Stimulated activated CD4-positive, alpha-beta T cell treated with anti-CD3 and anti-CD28 coated beads, Interleukin-1b, Interleukin-23, amount 100 ng/mL, for 24 hours (primary cell): ENCODE measurements at places on chromosomes 2 and 18.

DNA sequence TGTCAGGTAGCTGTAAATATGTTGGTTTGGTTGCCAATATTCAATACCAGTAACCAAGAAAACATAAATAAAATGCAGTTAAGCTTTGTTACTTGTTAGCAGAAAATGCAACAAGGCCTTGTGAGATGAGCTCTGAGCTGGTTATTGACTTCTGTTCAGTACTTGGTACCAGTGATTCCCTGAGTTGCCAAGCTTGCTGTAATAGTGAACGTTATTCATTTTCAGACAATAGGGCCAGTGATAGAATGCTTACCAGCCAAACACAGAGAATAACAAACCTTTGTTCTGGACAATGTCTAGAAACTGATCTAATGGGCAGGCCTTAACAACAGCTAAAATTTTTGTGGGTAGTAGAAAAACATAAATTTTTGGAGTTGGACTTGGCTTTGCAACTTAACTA lies 29.5 kb downstream of the RASGRP3 start:
- DNase-seq, result no peak

- no peak for DNase-seq
These were observed 63.3 kb downstream of the LIPG start for GRCh38 chr18:49625021-49625691.

- no peak for DNase-seq
These were observed 58.1 kb upstream of the SDC1 start for GRCh38 chr2:20282916-20283592.

- DNase-seq, result no peak
These were observed 32.3 kb downstream of the AFF3 start for GRCh38 chr2:100109986-100110613.
